ENCODE measurements at places on chromosomes 6 and 20.

- DNase-seq = no peak
Observed at GRCh38 chr6:108518714-108519576, 41.8 kb upstream of the FOXO3 start.

GRCh38 chr20:50762435-50763220 lies 31.2 kb downstream of the PARD6B start:
- DNase-seq = no peak

DNA sequence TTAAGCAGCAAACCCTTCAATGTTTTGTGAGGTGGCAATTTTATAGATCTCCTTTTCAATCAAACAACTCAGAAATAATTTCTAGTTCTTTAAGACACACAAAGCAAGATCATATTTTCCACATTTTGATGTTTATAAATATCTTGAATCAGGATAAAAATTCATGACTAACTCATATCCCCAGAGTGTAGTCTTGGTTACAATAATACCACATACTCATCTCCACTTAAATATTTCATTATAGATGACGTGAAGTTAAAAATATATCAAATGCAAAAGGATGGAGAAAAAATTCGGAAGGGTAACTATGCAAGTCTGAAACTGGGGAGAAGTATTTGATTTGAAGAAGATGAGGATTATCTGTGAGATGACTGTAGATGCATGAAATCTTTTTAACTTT lies 59.8 kb upstream of the HIVEP1 start:
- no peak for DNase-seq

GRCh38 chr6:7921632-7922092 lies 11.1 kb upstream of the TXNDC5 start:
- DNase-seq = no peak

- no peak for DNase-seq
Observed at GRCh38 chr6:18081025-18081668, 41.3 kb downstream of the NHLRC1 start.

- DNase-seq = no peak
Observed at GRCh38 chr6:117986396-117986795, 79.3 kb downstream of the SLC35F1 start.

DNA sequence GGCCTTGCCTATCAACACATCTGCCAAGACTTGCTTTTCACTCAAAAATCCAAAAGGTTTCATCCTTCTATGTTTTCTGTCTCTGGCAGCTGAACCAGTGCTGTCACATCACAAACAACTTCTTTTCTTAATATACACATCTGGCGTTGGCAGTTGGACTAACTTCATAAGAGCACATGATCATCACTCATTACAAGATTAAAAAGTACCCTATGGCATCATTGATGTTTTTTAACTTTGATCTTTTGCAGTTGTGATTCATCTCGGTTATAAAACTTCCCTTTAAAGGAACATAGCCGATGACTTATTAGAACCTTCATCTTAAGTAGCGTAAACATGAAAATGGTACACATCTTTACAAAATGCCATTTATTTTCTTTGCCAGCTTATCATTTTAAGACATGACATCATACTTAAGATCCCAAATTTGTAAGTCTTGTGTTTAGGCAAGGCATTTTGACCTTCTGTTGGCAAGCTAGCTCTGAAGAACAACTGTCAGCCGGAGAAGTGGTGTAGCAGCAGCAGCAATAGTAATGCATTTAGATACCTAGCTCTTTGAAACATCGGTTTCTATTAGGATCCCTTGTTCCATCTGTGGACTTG lies 64.2 kb upstream of the SUPT3H start:
- DNase-seq = no peak

- no peak for DNase-seq
Observed at GRCh38 chr20:32965115-32965514, 39.1 kb downstream of the SUN5 start.

GRCh38 chr6:137117581-137117980 lies 55.9 kb downstream of the IL22RA2 start:
- no peak for DNase-seq

DNA sequence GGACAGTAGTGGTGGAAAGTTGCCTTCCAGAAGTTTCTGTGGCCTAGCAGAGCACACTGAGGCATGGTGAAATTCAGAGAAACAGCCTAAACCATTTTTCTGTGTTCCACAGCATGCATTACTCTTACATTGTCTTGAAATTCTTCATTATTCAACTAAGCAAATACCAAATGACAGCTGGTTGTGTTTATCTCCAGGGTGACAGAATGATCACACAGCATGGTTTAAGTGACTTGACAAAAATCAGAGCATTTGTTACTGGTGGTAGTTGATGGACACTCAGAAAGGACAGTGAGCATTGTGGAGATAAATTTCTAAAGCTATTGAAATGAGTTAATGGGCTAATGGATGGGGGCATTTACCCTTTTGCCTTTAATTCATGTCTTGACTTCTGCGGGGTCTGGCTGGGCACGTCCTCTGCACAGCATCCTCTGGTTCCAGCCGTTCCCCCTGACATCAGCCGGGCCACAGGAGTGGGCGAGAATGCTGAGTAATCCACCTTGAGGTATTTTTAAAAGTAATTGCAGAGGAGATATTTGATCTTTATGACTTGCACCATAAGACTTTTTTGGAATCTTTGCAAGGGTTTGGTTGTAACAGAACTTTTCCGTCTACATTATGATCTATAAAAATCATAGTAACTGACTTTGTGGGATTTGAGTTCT lies 78.9 kb upstream of the SCP2D1 start:
- DNase-seq = no peak

- DNase-seq = no peak
Observed at GRCh38 chr6:10886691-10887502, at the start of gene SYCP2L. Gene SYCP2L (plus strand): TSS chr6:10887052. CDS start chr6:10887127, 75 bp downstream.

DNA sequence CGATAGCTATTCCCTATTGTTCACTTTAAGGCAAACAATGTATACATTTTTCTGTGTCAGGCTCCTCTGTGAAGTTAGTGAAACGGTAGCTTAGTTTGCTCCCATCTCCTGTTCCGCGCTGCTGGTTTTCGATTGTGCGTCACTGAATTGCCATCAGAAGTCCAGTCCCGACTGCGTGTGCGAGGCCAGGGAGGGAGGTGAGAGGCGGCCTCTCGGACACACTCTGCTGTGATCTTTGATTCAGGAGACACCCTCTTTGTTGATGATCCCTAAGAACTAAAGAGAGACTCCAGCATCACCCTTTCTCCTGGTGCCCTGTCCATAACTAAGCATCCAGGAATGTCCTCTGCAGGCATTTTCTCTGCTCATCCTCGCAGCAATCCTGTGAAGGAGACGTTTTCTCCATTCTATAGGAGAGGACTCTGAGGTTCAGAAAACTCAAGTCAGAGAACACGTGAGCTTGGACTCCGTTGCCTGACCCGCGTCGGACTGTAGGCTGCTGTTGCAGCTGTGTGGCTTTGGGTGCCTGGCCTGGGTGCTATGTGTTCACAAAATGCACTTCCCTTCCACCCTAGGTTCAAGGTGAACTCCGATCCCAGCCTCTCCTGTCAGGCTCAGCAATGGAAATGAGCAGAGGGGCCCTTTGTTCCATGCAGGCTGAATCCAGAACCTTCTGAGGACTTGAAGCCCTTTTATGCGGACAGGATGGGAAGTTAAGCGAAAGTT lies 24.1 kb upstream of the UNC93A start:
- no peak for DNase-seq

GRCh38 chr6:108653949-108654348 lies 93.2 kb downstream of the FOXO3 start:
- no peak for DNase-seq

GRCh38 chr6:13035606-13036005 lies 292.7 kb downstream of the TBC1D7 start:
- DNase-seq = no peak

DNA sequence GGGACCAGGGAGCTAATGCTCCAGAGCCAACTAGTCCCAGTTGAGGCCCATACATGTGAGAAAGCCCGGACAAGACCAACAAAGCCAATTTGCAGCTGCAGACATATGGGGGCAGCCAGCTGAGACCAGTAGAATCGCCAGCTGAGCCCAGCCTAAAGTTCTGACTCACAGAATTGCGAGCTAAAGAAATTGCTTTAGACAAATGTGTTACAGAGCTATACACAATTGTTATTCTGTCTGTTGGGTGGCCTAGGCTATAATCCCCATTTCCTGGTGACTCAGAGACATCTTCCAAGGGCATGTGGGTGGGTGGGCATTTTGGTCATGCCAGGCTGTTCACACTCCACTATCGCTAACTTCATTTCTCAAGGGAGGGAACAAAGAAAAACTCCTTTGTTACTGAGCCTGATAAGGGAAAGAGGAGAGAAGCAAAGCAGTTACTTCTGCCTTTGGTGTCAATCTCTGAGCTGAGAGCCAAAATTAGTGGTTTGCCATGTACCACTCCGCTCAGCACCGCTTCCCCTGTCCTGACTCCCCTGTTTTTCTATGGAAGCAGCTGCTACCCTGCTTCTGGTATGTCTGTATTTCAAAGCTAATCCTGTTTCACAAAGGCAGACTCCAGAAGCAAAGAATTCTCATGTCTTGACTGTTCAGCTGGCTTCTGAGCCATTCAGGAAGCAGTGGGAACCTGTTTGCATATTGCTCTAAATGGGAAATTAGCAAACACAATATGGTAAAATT lies 26.1 kb downstream of the SCP2D1 start:
- DNase-seq = no peak

DNA sequence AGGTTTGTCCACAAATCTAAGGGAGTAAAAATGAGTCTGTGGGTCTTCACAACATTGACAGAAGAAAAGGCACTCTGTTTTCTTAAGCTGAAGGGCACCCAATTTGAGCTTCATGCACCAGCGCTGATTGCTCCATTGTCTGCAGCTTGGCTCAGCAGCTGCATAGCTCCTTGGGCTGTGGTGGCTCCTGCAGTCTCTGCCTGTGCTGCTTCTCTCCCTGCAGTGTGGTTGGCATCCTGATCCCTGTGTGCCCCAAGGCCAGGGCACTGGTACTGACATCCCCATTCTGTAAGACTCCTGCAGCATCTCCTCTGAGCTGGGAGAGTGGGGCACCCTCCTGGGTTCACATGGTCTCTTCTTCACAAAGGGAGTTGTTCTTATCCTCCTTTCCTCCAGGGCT lies 83.2 kb upstream of the B3GAT2 start:
- no peak for DNase-seq

GRCh38 chr20:36152261-36152660 lies 2.3 kb upstream of the EPB41L1 start:
- no peak for DNase-seq

GRCh38 chr6:130202782-130203181 lies 20.0 kb downstream of the SAMD3 start:
- no peak for DNase-seq

DNA sequence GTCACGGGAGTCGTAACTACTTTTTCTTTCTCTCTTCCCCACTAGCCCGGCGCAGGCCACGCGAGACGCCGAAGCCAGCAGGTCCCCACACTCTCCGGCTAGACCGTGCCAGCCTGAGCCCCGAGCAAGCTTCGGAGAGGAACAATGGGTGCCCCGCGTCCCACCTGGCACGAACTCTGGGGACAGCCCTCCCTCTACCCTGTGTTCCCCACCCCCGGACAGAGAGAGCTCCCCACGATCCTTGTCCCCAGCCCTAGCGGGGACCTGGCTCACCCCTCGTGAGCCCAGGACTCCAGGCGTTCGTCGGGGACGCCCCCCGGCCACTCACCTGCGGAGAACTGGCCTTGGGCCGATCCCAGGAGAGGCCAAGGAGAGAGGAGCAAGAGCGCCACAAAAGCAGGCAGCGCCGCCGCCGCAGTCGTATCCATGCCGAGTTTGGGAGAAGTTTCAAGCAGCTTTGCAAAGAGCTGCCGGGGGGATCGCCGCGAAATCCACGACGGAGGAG lies 416 bp downstream of the PTPRK start:
- peak; percentile 2 for DNase-seq

- no peak for DNase-seq
Observed at GRCh38 chr20:22717466-22717865, 133.1 kb upstream of the FOXA2 start.

DNA sequence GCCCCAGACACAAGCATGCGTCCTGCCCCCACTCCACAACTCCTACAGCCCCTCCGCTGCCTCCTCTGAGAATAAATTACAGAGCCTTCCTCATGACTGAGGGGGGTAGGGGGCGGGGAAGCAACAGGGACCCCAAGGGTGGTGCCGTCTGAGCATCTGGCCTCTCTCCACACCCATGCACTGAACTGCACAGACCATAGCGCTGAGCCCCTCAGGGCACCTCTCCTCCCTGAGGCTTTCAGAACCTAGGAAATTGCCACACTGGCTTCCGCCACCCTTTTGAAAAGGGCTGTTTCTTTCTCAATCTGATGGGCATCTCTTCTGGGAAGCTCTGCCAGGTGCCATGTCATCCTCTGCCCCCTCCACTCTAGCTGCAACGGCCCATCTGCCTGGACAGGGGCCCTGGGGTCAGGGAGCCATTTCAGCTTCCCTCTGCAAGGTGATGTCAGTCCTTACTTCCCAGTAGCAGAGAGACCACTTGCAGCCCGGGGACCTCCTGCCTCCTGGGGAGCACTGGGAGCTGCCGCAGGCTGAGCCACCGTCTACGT lies 2.5 kb downstream of the CST7 start:
- DNase-seq = no peak

GRCh38 chr20:54132612-54133433 lies 41.0 kb downstream of the CYP24A1 start:
- DNase-seq = no peak

DNA sequence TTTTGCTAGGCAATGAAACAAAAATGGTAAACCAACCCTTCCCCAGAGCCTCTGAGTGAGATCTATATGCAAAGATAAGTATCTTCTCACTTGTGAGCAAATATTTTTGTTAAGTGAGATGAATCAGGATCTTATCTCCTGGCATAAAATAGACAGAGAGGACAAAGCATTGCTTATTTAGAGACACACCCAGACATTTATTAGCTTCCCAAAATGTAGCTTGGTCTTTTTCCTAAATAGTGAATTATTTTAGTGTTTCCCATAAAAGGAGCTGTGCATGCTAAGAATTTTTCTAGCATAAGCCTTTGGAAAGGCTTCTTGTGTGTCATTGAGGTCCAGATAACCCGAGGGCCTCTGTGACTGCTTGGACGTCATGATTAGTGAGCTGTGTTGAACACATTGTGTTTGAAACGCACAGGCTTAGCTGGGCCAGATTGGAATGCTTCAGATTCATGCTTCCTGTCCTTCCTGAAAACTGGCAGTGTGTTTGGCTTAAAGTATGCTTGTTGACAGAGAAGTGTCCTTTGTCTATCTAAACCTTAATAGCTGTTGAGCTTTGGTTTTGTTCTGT lies 16.5 kb downstream of the MTHFD1L start:
- no peak for DNase-seq

DNA sequence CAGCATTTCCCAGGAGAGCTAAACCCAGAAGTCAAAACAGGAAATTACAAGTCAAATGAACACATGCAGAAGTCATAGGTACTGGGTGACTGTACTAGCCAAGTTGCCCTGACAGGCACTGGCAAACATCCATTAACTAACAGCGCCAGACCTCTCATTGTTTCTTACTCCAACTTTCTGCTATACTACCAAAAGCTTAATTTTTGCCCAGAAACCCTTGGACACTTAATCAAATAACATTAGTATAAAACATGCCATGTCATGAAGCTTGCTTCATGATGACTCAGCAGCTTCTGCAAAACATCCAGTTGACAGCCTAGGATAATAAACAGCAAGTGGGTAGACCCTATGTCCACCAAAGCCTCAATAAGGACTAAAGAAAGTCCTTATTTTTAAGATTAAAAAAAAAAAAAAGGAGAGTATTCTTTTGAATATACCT lies 3.5 kb downstream of the NUP153 start:
- DNase-seq = no peak
